ENCODE measurements at places on chromosomes 1 and 21. TPM values are rescaled to one million over a fixed set of nuclear protein-coding genes. Genes with fewer than 3 reads are reported as not detected.

GRCh38 chr1:30274173-30274970, 449.0 kb downstream of the MATN1 start:
- DNase-seq = no peak

GRCh38 chr1:53592985-53593757, 134.0 kb downstream of the DMRTB1 start:
- DNase-seq = no peak

GRCh38 chr1:159066108-159066507, 10.5 kb downstream of the AIM2 start:
- DNase-seq = no peak

DNA sequence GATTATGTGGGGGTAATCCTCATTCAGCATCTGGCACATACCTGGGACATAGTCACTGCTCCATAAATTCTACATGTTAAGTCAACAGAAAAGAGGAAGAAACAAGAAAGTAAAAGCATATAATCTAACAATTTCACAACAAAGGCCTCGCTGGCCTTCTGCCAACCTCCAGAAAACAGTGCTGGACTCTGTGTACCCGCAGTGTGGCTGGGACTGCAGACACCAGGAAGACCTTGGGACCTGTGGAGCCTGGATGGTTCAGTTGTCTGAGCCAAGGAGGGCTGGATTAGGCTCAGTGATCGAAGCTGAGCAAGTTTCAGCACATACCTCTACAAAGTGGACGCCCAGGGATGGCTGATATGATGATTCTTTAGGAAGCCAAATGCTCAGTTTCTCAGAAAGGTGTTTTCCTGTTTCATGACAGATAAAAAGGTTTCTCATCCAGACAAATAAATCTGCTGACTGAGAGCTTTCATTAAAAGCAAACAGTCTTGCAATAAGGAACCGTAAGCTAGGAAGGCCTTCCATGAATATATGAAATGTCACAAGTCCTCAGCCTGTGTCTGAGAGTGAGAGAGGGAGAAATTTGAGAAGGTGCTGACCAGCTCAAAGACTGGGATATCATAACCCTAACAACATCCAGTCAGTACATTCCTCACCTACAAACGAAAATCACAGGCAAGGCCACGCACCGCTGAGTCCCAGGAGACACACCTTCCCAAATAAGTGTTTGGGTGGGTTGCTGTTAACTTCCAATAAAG, 48.4 kb downstream of the CAPZB start:
- DNase-seq = peak; percentile 85

DNA sequence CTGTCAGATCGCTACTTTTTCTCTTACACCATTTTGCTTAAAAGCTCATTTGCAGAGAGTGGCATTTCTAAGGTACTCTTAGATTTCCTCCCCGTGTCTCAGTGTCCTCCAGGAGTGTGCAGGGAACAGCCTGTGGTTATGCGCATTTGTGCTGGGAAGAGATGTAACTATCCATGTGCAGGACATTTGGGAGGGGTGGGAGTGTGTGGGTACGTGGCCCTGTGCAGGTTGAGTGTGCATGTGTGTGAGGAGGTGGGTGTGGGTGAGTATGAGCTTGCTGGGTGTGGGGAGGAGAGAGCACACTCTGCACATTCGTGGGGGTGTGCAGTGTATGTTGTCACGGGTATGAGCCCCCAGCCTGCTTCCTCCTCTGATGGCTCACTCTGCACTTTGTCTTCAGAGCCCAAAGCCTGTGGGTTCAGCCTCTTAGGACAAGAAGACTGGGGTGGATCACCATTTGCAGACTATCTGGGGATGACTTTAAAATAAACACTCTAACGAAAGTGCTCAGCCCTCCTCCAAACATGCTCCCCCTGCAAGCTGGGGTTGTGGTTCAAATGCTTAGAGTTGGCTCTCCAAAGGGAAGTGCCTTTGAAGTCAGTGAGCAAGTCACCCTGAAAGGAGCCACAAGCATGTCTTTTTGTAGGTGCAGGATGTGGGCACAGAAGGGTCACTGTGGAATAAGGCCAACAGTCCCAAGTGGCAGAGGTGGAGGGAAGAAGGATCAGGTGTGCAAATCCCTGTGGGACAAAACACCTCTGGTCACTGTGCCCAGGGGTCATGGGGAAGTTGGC, 295.4 kb downstream of the RRAGC start:
- no peak for DNase-seq

GRCh38 chr1:234879147-234880080, 249.2 kb downstream of the TOMM20 start:
- no peak for DNase-seq

- DNase-seq = peak; percentile 71
Measured at GRCh38 chr1:24199291-24199900, 12.3 kb upstream of the IFNLR1 start.

GRCh38 chr1:3021801-3022401, 634 bp downstream of the ACTRT2 start:
- DNase-seq = no peak

GRCh38 chr1:42950116-42950481, 8.6 kb downstream of the SLC2A1 start:
- DNase-seq = no peak

- DNase-seq = no peak
Measured at GRCh38 chr1:235122348-235122747, 6.3 kb downstream of the TOMM20 start.

DNA sequence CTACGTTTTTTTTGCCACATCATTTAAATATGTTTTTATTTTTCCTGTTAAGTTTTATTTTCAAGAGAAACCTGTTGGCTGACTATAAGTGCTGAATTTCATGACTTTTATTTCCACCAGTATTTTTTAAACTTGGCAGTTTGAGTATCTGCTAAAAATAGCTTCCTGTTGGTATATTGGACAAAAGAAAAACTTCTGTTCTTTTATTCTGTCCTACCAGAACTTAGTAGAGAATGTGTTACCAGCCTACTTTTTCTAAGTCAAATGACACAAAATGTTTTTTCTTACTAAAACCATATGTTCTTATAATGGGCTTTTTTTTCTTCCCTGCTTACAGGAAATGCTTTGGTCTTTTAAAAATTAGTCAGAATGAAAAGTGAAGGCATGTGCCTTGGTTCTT, 7.6 kb downstream of the DR1 start:
- no peak for DNase-seq

- no peak for DNase-seq
Measured at GRCh38 chr1:186420923-186421322, 40.0 kb downstream of the PDC start.

DNA sequence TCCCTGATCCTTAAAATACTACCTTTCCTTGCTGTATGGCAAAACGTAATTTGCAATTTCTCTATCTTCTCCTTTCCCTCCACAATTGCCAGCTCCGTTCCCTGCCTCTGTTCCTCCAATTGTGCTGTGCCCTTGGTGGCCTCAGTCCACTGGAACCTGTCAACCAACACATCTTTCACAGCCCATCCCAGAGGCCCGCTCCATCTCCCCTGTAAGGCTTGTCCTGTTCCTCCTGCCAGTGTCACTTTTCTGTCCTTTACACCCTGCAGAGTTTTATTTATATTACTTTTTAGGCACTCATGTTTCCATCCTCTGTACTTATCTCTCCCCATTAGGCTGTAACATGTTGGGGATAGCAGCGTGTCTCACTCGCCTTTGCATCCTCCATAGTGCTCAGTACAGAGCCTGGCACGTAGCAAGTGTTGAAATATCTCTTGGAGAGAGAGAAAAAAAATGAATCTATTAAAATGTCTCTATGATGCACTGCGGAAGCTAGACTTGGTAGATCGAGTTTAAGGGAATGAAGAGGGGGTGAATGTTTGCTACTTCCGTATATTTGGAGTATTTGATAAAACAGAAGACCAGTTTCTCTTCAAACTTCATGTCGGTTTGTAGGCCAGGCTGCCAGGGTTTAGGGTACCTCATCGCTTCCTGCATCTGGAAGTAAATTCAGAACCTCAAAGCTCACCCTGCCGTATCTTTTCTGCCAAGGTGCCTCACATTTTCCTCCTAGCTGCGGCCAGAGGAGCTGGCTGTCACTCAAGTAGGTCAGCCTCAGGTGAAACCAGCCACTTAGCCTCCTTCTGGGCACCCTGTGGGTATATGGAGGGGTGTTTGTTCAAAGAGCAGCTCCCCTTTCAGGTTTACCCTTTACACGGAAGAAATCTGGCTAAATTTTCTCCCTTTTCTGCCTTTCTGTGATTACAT, 303.8 kb downstream of the TM2D1 start:
- no peak for DNase-seq

- peak; percentile 56 for DNase-seq
Measured at GRCh38 chr1:110209715-110210603, at the start of gene KCNC4. Gene KCNC4 (plus strand): TSS chr1:110210314. CDS start chr1:110211500, 1,186 bp downstream.

DNA sequence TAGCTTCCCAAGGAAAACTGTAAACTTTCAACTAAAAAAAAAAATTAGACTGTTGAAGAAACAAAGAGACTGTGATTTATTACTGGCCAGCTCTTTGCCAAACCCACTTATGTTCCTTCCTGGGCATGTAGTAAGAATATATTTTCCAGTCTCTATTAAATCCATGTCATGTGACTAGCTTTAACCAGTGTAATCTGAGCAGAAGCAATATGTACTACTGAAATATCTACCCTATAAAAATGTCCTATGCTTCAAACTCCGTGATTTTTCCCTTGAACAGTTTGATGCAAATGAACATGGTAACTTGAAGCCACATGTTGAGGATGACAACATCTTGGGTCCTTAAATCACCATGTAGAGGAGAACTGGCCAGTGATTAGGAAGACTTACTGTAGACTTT, 144.5 kb downstream of the NTMT2 start:
- DNase-seq = no peak

GRCh38 chr1:47962750-47963492, 34.3 kb downstream of the TRABD2B start:
- DNase-seq = no peak

- no peak for DNase-seq
Measured at GRCh38 chr21:44087426-44088400, 19.5 kb upstream of the PWP2 start.

- no peak for DNase-seq
Measured at GRCh38 chr1:30305061-30305460, 418.3 kb downstream of the MATN1 start.

- DNase-seq = peak; percentile 66
Measured at GRCh38 chr1:108142773-108143394, 57.3 kb downstream of the SLC25A24 start.

DNA sequence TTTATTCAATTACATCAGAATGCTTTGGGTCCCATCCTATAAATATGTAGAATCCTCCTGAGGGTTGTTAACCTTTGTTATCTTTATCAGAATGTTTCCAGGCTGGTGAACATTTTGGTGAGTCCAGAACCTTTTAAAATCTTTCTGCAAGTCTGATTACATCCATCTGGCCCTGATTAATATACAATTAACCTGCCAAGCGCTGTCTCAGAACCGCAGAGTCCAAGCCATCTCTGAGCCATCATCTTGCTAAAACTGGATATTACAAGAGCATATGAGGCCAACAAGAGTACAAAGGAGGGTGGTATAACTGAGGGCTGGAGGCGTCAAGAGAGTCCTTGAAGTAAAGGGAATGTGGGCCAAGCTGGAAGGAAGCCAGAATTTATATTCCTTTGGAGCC, 88.6 kb upstream of the ZC3H11B start:
- no peak for DNase-seq

DNA sequence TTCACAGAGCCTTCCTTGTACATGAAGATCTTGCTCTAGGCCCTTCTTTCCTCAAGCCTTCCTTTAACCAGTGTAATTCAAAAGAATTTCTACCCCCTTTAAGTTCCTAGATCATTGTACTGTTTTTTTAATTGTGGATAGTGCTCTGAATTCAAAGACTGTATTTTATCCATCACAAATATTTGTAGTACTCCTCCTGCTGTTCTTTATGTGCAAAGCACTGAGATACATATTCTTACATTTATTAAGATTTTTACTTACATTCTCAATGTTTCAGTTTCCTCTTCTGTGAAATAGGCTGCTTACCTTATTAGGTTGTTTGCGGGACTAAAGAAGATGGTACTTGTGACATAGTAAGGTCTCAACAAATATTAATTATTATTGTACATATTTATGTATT, 168.8 kb upstream of the PDE4B start:
- no peak for DNase-seq

GRCh38 chr1:169999331-169999741, 75.2 kb downstream of the KIFAP3 start:
- peak; percentile 52 for DNase-seq

GRCh38 chr1:12629511-12629956, 11.5 kb upstream of the DHRS3 start:
- DNase-seq = no peak

GRCh38 chr1:50921029-50921428, 39.0 kb downstream of the FAF1 start:
- no peak for DNase-seq

DNA sequence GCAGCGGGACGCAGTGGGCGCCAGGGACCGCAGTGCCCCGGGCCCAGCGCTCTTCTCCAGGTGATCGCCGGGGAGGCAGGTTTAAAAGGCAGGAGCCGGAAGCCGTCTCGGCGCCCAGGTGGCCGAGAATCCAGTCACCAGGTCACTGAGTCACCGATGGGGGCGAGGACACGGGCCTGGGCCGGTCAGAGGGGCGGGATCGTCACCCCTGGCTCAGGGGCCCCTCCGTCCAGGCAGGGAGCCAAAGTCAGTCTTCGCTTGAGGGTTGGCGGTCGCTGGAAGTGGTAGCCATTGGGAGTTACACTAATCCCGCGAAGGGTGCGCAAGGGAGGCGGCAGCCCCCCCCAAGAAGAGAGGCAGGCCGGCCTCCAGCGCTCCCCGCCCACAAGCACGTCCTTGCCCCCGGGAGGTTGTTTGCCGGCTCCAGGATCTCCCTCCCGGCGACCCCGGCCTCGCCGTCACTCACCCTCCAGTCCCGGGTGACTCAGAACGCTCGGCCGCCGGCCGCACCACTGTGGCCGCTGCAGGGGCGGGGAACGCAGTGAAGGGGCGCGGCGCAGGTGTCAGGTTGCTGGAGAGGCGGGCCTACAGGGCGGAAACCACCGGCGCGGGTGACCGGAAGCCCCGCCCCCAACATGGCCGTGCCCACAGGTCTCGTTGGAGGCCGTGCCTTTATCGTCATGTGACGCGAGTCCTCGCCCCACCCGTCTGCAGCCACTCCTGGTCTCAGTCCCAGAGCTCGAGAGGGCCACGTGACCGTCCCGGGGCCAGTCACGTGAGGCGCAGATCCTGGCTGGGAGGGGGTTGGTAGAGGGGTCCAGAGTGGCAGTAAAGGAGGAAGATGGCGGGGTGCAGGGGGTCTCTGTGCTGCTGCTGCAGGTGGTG, at the start of the genes CLCN6 and MTHFR:
TSS of gene CLCN6 (plus strand) at position 770 of the 885 bp plus-strand sequence. CDS start at position 842, 72 bp downstream.
TSS of gene MTHFR (minus strand) at position 543 of the 885 bp plus-strand sequence. CDS start 2,848 bp downstream, outside the sequence.
- peak; percentile 99 for DNase-seq

The C1orf56 gene
- 2.2 TPM for total RNA-seq

The TNFRSF8 gene
- not detected for total RNA-seq

The ANGPTL3 gene
- total RNA-seq = not detected

The FCRLB gene
- total RNA-seq = 1.3 TPM

The TOR3A gene
- total RNA-seq = 24.9 TPM

The MYCBP gene
- total RNA-seq = 16.1 TPM

The ABCD3 gene
- total RNA-seq = 32.5 TPM

The CRYBG2 gene
- 14.2 TPM for total RNA-seq

The TSSK3 gene
- 2.0 TPM for total RNA-seq

The GPR37L1 gene
- total RNA-seq = not detected

The WNT9A gene
- total RNA-seq = 6.6 TPM

The RIPPLY3 gene
- not detected for total RNA-seq

The TATDN3 gene
- 35.7 TPM for total RNA-seq

Data from MCF 10A (cell line).